ENCODE measurements at places on chromosomes 3 and 15.

- DNase-seq: no peak
Observed at GRCh38 chr15:67225336-67225735, 29.1 kb downstream of the AAGAB start.

GRCh38 chr3:3201611-3202010 lies 22.1 kb upstream of the CRBN start:
- DNase-seq: no peak

GRCh38 chr15:77749998-77750540 lies 117.4 kb upstream of the LINGO1 start:
- no peak for DNase-seq

DNA sequence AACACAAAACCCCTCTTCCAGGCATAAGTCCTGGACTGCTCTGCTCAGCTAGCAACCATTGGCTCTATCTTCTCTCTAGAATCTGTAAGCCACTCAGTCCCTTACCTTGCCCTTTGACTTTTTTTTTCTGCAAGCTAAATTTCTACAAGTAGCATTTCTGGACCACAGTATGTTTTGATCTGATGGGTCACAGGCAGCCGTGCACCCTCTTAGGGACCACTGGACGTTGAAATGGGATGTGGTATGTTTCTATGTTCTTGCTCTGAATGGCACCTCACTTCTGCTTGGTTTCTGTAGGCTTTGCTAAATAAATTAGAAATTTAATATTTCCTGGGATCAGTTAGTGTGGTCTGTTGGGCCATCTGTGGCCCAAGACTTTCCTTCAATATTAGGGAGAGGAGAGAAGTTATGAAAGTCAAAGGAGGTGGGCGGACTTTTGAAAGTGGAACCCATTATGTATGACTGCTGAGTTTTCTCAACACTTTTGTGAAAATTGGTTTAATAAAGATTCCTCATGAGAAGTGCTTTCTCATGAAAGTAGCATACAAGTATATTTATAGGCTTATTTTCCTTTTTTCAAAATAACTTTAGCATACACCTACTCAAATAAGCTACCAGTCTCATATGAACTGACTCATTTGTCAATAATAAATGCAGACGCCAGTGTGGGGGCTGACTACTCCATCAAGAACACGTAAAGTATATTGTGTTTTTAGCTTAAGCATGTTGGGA lies 18.4 kb upstream of the TIPARP start:
- DNase-seq: no peak

GRCh38 chr15:39310633-39311032 lies 270.2 kb upstream of the THBS1 start:
- DNase-seq: no peak

GRCh38 chr15:79659691-79660090 lies 227.6 kb downstream of the MINAR1 start:
- no peak for DNase-seq

- no peak for DNase-seq
Observed at GRCh38 chr3:64098670-64099069, 75.4 kb upstream of the PSMD6 start.

GRCh38 chr3:37419979-37420378 lies 245.6 kb upstream of the LRRFIP2 start:
- no peak for DNase-seq

DNA sequence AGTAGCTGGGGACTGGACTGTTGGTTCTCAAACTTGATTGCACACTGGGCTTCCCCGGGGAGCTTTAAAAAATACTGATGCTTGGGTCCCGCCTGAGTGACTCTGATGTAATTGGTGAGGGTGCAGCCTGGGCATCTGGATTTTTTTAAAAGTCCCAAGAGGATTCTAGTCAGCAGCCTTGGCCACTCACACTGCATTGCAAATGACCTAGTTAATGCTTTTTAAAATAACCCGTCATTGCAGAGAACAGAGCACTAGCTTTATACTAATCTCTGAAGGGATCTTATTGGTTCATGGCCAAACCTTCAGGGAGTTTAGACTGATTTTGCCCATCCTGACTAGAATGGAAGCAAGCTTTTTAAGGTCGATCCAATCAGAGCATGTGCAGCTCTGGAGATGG lies 310.6 kb upstream of the PROK2 start:
- DNase-seq: no peak

- DNase-seq: no peak
Observed at GRCh38 chr3:141508067-141508436, 21.2 kb downstream of the RASA2 start.

DNA sequence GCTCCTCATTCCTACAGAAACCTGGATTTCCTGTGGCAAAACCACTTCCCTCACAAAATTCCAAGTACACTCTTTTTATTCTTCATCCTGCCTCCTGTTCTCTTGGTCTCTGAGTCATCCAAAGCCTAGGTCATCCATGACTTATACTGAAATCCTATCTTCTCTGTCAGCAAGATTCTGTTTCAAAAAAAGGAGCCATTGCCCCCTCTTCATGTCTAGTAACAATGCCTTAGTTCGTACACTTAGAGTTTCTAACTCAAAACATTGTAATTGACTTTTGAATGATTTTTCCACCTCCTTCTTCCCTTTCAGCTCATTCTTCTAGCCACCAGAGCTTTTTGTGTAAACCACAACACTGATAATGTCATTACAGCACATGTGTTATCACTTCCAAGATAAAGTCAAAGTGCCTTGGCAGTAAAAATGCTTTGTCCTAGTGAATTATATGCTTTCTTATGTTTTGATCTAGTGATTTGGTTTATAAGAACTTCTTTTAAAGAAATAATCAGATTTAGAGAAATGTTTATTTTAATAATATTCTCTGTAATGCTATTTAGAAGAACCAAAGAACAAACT lies 256.5 kb upstream of the NECTIN3 start:
- no peak for DNase-seq

DNA sequence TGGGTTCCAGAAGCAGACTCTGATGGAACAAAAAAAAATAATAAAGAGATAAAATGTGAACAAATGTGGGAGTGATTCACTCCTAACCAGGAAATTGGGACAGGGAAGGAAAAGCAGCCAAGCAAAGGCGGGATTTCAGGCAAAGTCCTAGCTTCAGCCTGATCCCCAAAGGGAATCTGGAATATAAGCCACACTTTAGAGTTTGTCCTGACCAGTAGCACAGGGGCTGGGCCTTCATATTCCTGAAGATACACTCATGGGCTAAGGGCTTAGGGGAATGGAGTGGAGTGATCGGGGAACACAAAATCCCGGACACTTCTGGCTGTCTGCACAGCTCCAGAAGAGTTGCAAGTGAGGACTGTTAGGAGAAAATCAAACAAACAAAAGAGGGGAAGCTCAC lies 135.0 kb upstream of the COL8A1 start:
- no peak for DNase-seq

DNA sequence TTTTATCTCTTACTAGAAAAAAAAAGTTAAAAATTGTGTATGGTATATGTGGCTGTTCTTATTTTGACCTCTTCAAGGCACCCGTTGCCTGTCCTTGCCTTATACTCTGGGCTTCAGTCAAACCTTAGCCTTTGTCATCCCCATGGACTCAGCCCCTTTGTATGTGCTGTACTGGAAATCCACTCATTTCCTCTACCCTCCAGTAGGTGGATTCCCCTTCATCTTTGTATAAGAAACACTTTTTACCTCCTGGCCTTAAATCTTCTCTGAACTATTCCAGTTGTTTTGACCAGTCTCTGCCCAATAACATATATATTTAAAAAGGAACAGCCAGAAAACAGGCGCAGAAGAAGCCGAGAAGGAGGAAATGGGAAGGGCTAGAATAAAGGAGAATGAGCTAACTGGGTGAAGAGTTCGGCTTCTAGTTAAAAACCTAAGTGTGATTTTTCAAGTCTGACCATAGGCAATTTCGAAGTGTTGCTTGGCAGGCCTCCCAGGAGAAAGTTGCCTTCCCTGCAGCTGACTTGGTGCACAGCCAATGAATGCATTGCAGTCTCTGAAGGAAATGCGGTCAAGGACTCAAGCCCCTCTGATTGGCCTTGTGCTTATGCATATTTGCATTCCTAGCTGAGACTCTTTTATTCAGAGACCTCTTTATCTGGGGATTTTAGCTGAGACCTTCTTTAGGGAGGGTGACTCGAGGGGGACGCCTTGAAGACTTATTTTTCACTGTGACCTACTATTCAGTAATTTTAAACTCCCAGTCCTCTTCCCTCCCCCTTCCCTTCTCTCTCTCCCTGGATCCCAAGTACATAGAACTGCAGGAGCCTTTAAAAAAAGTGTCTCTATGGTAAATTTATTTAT lies 277.4 kb downstream of the ROBO1 start:
- no peak for DNase-seq

GRCh38 chr15:69751566-69751965 lies 298.9 kb downstream of the RPLP1 start:
- no peak for DNase-seq

Measured in bone marrow (tissue), 2 donors.